Activated naive CD4-positive, alpha-beta T cell treated with anti-CD3 and anti-CD28 coated beads, Interleukin-2, amount 10 ng/mL, durations not matched to agents 7 days and 5 days (primary cell): ENCODE measurements at places on chromosomes 6 and 20.

- DNase-seq = no peak
Measured at GRCh38 chr20:20303320-20303719, 64.6 kb upstream of the INSM1 start.

GRCh38 chr6:64539917-64540316 lies 904.3 kb downstream of the PHF3 start:
- DNase-seq = no peak

DNA sequence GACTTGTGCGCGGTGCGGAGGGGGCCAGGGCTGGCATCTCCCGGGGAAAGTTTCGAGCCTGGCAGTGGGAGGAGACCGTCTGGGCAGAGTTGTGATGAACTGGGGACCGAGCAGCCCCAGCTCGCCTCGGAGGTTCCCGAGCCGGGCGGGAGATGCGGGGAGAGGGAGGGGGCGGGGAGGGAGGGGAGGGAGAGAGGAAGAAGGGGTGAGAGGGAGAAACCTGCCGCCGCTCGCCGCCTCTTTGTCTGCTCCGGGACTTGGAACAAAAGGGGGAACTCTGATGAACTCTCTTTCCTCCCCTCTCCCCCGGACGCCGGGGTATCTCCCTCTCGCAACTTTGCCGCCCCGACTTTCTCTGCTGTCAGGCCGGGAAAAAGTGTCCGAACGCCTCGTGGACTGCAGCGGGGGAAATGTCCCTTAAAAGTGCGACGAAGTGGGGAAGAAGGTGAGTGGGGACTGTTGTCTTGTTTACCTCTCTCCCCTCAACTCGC lies 72.7 kb downstream of the SOX4 start:
- DNase-seq = no peak

- peak; percentile 44 for DNase-seq
Measured at GRCh38 chr20:12925210-12925755, 83.5 kb upstream of the SPTLC3 start.

- DNase-seq = no peak
Measured at GRCh38 chr6:146587459-146587858, 11.3 kb upstream of the ADGB start.

DNA sequence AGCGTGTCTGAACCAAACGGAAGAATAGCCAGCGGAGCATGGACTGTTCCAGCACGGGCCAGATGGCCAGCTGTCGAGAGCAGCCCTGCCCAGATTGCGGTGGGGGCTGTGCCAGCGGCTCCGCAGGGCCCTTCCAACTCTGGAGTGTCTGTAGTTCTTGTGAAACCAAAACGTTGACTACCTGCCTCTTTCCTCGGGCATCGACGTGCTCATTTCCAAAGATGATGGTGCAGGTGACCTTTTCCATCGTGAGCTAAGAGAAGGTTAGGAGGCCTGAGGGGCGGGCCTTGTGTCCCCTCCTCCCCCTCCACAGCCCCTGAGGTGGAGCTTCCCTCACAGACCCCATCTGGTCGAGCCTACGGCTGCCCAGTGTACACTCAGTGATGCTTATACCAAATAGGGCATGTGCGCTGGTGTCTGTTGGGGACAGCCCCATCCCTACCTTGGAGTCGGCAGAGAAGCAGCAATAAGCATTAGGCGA lies 12.9 kb upstream of the C20orf144 start:
- peak; percentile 10 for DNase-seq

- DNase-seq = no peak
Measured at GRCh38 chr6:68192988-68193387, 442.1 kb upstream of the ADGRB3 start.

DNA sequence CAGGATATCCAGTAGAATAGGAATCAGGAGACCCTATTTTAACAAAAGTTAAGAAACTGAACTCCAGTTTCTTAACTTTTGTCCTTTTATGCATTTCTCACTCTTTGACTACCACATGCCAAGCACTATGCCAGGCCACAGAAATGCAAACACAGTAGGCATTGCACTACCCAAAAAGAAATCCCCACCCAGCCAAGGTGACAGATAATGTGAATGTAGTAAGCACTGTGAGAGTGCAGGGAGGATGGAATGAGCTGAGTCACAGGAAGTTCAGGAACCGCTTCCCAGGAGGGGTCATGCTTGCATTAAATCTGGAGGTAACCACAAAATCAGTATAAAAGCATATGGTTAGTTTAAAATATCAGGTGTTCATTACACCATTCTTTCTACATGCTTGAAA lies 20.1 kb upstream of the FAM83C start:
- no peak for DNase-seq

- DNase-seq = no peak
Measured at GRCh38 chr6:123549476-123549875, 87.3 kb downstream of the TRDN start.

- DNase-seq = no peak
Measured at GRCh38 chr6:167305796-167306195, 14.7 kb downstream of the UNC93A start.

GRCh38 chr20:56414842-56415765 lies 3.0 kb downstream of the CASS4 start:
- peak; percentile 37 for DNase-seq

GRCh38 chr20:1840817-1841553 lies 54.2 kb upstream of the SIRPA start:
- no peak for DNase-seq

DNA sequence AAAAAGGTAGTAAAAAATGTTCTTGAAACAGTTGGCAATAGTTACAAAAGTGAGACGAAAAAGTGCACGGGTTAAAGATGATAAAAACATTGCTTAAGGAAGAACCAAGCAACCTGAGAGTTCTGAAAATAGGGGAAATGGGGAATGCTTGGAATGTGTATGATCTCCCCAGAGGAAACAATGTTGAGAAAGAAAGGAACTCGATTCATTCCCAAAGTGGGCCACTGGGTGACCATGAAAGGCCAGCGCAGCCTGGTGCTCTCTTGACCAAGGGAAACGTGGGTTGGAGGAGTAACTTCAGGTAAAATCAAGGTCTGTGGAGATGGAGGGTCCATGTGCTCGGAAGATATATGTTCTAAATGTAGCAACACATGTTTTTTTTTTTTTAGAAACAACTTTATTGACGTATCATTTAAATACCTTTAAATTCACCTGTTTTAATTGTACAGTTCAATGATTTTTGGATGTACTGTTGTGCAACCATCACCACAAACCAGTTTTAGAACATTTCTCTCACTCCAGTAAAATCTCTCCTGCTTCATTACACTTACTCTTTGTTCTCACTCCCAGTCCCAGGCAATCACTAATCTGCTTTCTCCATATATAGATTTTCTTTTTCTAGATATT lies 34.5 kb upstream of the CEP85L start:
- DNase-seq = no peak

DNA sequence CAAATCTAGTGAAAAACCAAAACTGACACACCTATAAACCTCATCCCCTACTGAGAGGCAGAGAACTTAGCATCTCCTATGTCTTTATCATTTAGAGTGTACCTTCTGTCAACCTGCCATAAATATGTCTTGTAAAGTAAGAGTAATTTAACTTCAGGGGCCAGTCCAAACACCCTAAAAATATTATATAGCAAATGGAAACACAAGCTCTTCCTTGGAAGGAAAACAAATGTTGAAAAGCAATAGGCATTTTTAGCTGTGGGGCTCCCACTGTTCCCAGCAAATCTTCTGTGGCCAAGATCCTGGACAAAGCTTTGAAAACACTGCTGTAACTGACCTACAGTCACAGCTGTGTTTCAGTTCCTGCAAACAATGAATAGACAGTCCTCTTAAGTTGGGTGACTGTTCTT lies 140.0 kb upstream of the RNF217 start:
- no peak for DNase-seq

DNA sequence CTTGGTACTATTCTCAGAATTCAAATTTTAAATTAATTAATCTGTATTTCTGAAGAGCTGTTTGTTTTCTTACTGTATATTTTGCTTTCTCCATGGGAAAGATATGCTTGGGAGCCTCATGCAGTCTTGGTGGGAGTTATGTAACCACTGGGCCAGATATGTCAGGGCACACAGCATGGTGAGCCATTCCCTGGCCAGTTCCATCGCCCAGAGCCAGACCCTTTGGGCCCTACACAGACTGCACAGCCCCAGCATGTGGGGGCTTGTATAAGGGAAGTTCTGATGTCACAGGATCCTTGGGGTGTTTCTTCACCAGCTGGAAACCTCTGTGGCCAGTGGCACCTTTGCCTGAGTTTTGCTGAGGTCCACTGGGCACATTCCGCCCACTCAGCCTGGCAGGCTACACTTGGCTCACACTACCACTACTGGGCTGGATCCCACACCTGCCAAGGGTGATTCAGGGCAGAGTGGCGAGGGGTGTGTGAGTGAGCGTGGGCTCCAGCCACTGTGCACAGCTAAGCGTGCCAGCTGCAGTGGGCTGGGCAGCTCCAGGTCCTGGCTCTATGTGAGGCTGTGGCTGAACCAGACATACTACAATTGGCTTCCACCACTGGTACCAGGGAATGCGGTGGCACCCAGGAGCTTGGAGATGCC lies 293.5 kb downstream of the ARHGAP18 start:
- no peak for DNase-seq

- no peak for DNase-seq
Measured at GRCh38 chr6:80872199-80872950, 765.9 kb downstream of the BCKDHB start.

DNA sequence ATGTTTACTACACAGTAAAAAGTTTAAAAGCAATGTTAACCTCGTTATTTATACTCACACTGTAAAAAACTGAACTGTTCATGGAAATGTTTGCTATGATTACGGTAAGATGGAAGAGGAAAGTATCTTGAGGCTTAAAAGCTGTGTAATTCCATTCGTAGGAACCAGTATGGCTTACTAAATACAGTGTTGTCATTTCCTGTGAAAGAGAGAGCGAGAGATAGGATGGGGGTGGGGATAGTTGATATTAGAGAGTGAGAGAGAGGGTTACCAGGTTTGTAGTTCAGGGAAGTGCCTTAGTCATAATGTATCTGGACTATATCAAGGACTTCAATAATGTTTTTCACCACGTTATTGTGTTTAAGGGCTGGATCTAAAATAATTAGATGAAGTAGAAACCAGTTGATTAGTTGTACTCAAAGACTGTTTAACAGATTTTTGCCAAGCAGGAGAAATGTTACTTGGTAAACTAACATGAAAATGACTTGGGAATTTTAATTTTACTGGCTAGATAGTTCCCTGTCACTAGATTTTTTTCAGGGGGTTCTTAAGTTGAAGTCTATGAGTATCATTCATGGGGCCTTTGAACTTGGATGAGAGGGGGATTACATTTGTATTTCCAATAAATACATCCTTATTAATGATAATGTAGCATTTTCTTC lies 30.4 kb downstream of the AFDN start:
- DNase-seq = no peak

DNA sequence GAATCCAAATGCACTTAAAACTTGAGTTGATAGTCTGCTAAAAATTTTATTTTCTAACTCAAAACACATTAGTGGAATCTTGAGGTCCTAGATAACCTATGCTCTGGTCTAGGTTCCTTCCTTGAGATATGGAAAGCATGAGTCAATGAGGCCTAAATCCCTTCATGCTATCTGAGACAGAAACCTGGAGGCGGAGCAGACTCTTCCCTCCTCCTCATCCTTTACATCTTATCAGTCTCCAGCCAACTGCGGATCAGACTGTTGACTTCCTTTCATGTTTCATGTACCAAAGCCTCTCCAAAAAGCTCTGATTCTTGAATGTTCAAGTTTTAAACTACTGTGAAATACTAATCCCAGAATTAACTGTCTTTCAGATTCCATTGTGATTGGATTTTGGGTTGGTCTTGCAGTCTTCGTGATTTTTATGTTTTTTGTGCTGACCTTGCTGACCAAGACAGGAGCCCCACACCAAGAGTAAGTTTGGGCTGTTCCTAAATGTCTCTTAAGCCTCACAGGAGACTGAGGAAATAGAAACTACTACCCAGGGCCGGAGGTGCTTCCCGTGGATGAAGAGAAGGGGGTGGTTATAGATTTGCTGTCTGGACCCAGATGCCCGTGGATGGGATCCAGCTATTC lies 29.1 kb downstream of the MRAP2 start:
- DNase-seq = no peak

DNA sequence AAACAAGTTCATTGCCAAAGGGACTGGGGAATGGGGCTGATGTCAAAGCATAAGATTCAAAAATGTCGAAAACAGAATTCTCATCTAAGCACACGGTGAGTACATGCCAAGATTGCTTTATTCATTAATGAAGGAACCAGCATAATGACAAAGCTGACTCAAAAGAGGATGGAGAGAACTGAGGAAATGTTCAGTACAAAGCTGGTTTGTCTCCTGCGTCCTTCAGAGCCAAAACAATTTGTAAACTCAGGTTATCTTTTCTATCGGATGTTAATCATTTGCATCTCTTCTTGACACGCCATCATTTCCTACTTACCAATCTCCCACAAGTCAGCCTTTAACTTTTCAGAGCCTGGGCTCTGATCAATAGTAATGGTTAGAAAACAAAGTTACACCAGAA lies 195.6 kb upstream of the PMEPA1 start:
- DNase-seq = no peak

DNA sequence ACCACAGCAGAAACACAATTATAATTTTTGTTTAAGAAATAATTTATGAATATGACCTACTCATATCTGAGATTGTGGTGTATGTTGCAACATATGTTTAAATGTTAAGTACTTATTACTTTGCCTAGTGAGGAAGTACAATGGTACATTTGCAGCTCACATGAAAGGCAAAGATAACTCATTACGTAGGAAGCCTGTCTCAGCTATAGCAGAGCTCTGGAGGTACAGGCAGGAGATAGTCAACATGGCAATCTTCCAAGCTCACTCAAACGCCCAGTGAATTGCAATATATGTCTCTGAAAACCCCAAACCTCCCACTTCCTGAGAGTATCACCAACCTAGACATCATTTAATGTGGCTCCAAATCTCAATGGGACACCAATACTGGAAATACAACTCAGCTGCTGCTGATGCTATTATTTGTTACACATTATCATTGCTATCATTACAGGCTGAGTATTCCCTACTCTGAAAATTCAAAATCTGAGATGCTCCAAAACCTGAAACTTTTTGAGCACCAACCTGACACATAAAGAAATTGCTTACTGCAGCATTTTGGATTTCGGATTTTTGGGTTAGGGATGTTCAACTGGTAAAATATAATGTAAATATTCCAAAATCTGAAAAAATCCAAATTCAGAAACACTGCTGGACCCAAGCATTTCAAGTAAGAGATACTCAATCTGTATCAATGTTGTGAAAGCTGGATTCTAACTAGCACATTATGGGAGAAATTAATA lies 25.1 kb upstream of the GSTA4 start:
- DNase-seq = no peak

DNA sequence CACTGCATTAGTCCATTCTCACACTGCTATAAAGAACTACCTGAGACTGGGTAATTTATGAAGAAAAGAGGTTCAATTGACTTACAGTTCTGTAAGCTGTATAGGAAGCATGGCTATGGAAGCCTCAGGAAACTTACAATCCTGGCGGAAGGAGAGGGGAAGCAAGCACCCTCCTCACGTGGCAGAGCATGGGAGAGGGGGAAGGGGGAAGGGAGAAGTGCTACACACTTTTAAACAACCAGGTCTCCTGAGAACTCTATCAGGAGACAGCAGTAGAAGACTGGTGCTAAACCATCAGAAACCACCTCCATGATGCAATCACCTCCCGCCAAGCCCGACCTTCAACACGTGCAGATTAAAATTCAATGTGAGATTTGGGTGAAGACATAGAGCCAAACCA lies 494.0 kb downstream of the GRIK2 start:
- DNase-seq = no peak
